GM18507 (cell line): ENCODE measurements at places on chromosomes 16 and 17.
A peak's percentile ranks its signal among the peaks of the same experiment; 100 is the strongest.

DNA sequence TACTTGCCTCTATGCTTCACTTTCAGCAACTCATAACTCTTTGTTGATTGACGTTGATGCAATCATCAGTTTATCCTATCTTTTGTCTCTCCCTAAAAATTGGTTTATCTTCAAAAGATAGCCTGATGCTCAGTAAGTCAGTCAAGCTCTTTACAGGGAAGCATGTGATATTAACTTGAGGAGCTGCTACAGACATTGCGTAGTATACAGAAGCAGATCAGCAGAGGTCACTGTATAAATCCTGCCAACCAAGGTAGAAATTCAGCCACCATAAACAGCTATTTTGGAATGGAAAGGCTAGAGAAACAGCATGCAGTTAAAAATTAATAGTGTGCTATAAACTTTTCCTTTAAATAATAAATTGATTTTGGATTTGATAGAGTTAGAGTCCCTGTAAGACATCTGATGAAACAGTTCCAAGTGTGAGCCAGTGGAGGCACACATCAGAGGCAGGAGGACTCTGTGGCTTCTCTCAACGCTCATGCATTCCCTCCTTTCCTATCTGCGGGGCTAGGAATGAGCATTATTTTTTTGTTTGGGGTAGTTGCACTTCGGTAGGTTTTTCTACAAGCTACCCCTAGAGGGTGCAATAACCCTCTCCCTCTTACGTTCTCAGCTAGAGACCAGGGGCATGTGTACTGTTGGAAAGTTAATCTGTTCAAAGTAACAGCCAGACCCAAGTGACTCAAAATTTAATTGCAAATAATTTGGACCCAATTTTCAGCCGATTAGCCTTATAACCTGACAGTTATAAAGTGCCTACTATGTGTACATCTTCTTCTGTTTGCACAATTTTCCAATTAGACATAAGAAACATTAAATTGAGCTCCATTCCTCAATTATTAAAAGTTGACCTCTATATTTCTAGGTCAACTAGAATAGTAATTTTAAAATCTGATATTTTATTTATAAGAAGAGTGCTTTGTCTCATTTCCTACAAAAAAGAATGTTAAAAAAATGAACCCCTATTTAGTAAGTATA, 647.7 kb upstream of the SOX9 start:
- DNase-seq: no peak

- no peak for DNase-seq
Measured at GRCh38 chr16:71676236-71676635, 48.3 kb downstream of the PHLPP2 start.

- DNase-seq: no peak
Measured at GRCh38 chr17:63142836-63143235, 176.8 kb downstream of the TANC2 start.

- DNase-seq: no peak
Measured at GRCh38 chr17:42937712-42938596, 26.3 kb downstream of the AARSD1 start.

DNA sequence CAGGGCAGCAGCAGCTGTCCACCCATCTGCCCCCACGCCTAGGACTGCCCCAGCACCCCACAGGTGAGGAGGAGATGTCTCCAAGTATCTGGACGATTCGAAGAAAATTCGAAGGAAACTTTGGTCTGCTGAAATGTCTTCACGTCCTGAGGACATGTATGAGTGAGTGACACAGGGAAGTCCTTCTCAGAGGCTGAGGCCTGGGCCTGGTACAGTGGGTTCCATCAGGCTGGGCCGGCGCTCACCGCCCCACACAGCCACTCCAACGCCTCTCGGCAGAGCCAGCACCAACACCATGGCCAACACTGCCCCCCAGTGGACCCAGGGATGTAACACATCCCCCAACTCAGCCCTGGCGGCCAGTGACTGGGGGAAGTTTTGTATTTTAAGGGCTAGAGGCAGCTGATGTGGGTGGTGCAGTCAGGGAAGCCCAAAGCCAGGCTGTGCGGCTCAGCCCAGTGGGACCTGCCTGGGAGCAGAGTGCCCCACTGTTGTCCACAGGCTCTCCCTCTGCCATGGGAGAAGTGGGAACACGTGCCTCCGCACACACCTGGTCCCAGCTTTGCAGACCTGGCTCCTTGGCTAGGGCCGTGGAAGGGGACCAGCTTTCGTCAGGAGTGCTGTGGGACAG, 55.8 kb upstream of the FASN start:
- peak; percentile 73 for DNase-seq

- no peak for DNase-seq
Measured at GRCh38 chr17:40510328-40510648, 8.9 kb upstream of the TNS4 start.

GRCh38 chr17:38325221-38325851, 18.4 kb downstream of the GPR179 start:
- DNase-seq: no peak
